ENCODE measurements at places on chromosomes 6 and 20.

GRCh38 chr20:35104685-35105295 lies 12.2 kb upstream of the TRPC4AP start:
- no peak for DNase-seq

DNA sequence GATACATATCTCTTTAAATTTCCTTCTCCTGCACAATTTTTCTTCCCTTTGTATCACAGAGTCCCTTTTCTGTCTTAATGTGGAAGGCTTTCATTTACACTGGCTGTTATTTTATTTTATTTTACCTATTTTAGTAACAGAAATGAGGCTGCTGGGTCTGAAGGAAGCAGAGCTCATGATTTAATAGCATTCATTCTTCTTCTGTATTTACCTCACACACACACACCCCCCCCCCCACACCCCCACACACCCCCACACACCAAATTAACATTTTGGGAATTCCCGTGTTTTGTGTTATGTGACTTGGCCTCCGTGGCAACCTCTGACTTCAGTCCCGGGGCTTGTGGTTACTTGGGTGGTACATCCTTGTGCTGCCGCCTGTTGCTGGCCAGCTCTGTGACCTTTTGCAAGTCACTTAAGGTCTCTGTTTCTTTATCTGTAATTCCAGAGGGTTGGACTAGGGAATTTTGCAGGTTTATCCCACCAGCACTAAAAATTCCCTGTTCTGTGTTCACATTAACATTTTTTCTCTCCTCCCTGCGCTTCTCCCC lies 108.8 kb downstream of the TIAM2 start:
- DNase-seq = no peak

GRCh38 chr6:27157459-27158315 lies 89.8 kb upstream of the PRSS16 start:
- peak; percentile 75 for DNase-seq

DNA sequence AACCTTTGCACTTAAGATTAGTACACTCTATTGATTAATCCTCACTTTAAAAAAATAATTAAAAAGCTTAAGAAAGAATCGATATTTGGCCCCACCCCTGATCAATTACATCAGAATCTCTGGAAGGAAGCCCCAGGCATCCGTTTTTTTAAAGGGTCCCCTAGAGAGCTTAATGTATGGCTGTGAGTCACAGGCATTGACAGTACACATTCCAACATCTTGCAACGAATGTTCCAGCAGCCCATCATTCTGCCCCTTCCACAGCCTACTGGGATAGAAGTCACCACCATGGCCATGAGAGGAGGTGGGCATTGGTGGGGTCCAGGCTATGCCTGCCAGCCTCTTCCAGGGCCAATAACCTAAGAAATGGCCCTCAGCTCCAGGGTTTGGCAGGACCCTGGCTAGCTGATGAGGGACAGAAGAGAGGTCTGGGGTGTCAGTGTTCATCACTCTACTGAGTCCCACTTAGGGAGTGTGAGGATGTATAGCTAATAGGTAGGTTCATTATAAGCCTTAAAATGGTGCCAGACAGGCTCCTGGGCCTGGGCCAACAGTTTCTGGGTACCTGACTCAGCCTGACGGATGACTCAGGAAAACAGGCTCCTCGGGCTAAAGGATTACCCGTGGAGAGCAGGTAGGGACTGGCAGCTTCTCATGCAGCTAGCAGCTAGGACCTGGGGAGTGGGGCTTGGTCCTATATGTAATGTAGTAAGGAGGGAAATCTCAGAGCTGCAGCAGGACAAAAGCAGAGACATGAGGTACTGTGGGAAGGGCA lies 40.4 kb downstream of the MDGA1 start:
- no peak for DNase-seq

GRCh38 chr20:20079102-20079784 lies 26.9 kb downstream of the CFAP61 start:
- no peak for DNase-seq

- no peak for DNase-seq
Measured at GRCh38 chr20:38165966-38166702, 1.1 kb upstream of the TGM2 start.

- DNase-seq = no peak
Measured at GRCh38 chr6:3426927-3427686, 29.7 kb downstream of the SLC22A23 start.

GRCh38 chr6:45586216-45587171 lies 208.8 kb upstream of the SUPT3H start:
- DNase-seq = no peak

GRCh38 chr6:134732763-134733162 lies 217.1 kb downstream of the ALDH8A1 start:
- DNase-seq = no peak

DNA sequence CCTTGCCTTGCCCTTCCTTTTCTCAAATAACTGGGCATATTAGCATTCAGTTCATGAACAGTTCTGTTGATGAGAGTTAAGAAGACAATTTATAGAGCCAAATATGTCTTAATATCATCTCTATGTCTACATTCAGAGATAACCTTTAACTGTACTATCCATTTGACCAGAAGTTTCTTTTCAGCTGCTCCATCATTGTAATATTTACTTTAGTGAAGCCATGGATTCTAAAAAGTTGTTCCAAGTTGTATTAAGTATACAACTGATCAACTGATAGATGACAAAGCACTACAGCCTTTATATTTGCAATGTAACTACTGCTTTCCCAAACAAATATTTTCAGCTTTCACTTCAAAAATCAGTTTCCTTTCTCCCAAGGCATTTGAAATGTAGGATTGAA lies 1252.7 kb downstream of the EPHA7 start:
- DNase-seq = no peak

- no peak for DNase-seq
Measured at GRCh38 chr6:144778773-144779492, 493.8 kb downstream of the UTRN start.

DNA sequence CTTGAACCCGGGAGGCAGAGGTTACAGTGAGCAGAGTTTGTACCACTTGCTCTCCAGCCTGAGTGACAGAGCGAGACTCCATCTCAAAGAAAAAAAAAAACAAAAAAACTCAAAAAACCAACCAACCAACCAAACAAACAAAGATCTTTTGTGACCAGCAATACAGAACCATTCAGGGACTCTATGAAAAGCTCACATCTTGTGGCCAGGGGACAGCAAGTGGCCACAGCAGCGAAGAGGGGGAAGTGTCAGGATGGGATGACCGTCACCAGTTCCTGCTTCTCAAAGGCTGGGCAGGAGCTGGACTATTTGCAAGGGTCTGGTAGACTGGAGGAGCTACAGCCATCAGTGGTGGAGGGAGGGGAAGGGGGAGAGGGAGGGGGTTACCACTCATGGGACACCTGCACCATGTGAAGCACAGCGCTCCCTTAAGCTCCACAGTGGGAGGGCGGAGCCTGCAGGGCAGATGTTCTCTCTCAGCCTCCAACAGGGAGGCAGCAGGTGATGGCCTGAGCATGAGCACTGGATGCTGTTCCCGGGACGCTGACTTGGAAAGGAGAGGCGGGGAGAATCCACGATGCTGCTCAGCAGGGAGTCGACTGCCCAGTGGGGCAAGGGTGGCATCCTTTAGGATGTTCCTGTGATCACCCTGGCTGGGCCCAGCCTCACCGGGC lies 19.7 kb upstream of the ULBP3 start:
- DNase-seq = no peak

DNA sequence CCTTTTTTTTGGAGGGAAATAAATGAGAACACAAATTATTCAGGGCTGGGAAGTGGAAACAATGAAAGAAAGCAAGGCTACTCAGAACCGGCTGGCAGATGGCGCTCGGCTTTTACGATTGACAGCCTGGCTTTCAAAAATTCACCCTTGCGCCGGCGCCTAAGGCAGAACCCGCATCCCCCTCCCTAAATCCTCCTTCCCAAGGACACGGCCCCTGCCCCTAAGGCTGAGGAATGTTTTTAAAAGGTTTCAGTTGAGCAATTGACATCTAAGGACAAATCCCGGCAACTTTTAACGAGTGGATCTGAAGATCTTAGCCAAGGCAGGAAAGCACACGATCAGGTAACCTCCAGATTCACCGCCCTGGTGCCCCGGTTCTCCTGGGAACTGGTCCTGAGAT lies 16.3 kb downstream of the GNAS start:
- DNase-seq = no peak
